Esophagus squamous epithelium (tissue), 5 donors: ENCODE measurements at places on chromosomes 5 and 9.

DNA sequence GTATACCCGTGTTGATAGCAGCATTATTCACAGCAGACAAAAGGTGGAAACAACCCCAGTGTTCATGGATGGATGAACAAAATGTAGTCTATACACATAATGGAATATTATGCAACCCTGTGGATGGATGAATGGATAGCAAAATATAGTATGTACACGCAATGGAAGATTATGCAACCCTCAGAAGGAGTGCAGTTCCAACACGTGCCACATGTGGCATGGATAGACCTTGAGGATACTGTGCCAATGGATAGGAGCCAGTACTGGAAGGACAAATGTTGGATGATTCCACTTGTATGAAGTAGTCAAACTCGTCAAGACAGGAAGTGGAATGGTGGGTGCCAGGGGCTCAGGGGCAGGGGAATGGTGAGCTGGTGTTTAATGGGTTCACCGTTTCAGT lies 44.9 kb downstream of the PLEKHG4B start:
- DNase-seq, result no peak

- no peak for DNase-seq
These were observed 93.8 kb upstream of the FANCC start for GRCh38 chr9:95411054-95411892.

GRCh38 chr9:96137671-96138429 lies 164.1 kb downstream of the HSD17B3 start:
- no peak for DNase-seq

GRCh38 chr5:180831139-180832093 lies 28.8 kb upstream of the MGAT1 start:
- DNase-seq, result no peak

GRCh38 chr9:79000230-79001002 lies 571.3 kb upstream of the TLE4 start:
- no peak for DNase-seq
